ENCODE measurements at places on chromosomes 6 and 20.

DNA sequence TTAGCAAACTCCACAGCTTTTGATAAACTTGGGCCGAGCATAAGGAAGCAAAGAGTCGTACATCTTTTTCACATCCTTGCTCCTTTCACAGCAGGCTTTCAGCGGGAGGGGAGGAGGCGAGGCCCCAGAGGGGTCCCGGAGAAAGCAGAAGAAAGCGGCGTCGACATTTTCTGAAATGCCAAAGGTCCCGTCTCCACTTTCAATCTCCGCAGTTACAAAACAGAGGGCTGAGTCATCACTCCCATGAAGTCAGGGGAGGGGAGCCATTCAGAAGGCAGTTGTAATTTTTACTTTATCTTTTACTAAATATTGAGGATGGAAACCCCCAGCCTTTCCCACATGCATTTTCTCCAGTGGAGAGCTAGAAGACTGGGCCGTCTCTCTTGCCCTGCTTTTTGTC is 174.2 kb upstream of the THBS2 start:
- DNase-seq: no peak

GRCh38 chr6:169839898-169840631 is 88.6 kb downstream of the ERMARD start:
- DNase-seq: no peak

- no peak for DNase-seq
Measured at GRCh38 chr6:149285626-149286025, 31.9 kb upstream of the TAB2 start.

- no peak for DNase-seq
Measured at GRCh38 chr20:50555662-50556061, 45.5 kb downstream of the PTPN1 start.

- DNase-seq: no peak
Measured at GRCh38 chr6:160132776-160133338, 11.2 kb downstream of the SLC22A1 start.

GRCh38 chr20:51311636-51312479 is 230.7 kb downstream of the NFATC2 start:
- DNase-seq: no peak

DNA sequence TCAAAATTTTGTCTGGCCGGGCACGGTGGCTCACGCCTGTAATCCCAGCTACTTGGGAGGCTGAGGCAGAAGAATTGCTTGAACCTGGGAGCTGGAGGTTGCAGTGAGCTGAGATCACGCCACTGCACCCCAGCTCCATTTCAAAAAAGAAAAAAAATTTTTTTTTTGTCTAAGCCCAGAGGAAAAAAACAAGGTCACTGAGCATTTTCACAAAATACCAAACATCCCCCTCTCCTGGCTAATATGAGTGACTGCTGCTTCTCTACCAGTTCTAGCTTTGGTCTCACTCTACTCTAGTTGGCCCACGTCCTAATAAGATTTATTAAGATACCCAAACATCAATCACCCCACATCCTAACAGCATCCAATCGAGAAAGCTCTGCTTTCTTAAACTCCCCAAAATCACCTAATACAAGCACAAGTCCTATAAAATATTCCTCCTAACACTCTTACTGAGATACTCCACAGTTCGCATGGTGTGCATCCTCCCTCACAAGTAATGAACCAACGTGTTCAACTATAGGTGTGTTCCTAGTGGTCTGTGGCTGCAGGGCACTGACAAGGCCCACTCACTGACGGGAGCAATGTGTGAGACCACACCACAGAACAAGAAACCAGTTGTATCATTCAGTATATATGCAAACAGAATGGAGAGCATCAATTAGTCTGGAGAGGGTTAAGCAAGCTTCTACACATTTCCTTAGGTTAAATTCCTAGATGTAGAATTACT is 64.2 kb downstream of the FKBP5 start:
- DNase-seq: no peak

- no peak for DNase-seq
Measured at GRCh38 chr6:29531668-29532067, 27.9 kb downstream of the UBD start.

DNA sequence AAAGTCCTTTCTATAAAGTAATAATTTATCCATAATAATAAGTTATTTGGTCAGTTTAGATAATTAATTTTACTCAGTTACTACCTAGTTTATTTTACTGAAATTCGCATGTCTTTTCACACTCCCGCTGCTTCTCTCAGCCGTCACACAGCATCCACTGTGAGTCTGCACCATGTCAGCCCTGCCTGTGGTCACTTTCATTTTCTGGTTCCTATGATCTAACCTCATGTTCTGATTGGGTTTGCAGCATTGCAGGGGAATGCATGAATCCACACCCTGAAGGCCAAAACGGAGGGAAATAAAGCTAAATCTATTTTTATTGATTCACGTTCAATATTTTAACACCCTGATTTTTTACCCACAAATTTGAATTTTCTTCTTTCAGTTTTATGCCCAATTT is 47.4 kb downstream of the PDE10A start:
- no peak for DNase-seq

- DNase-seq: peak; percentile 12
Measured at GRCh38 chr6:63804381-63804956, 168.9 kb downstream of the PHF3 start.

- DNase-seq: no peak
Measured at GRCh38 chr20:49986049-49986448, 3.3 kb downstream of the SNAI1 start.

- no peak for DNase-seq
Measured at GRCh38 chr6:82779041-82779440, 286.6 kb downstream of the UBE3D start.
